Bronchial epithelial cell (primary cell): ENCODE measurements at places on chromosomes 11 and 22.

GRCh38 chr11:10935015-10935559 lies 77.2 kb upstream of the ZBED5 start:
- no peak for DNase-seq

DNA sequence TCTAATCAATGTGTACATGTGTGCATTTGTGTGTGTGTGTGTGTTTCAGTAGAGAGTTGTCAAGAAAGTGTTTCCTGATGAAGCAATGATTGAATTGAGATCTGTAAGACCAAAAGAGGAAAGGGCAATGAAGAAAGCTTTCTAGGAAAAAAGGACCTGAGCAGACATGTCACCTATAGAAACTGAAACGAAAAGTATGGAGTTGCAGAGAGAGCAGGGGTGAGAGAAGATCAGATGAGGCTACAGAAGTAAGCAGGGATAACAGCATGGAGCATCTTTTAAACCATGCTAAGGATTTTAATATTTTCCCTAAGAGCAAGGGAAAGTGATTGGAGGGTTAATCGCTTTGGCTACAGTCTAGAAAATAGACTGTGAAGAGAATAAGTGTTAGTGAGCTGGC lies 1459.4 kb upstream of the TENM4 start:
- no peak for DNase-seq

GRCh38 chr11:93796441-93797231 lies 12.6 kb downstream of the MED17 start:
- DNase-seq: no peak

DNA sequence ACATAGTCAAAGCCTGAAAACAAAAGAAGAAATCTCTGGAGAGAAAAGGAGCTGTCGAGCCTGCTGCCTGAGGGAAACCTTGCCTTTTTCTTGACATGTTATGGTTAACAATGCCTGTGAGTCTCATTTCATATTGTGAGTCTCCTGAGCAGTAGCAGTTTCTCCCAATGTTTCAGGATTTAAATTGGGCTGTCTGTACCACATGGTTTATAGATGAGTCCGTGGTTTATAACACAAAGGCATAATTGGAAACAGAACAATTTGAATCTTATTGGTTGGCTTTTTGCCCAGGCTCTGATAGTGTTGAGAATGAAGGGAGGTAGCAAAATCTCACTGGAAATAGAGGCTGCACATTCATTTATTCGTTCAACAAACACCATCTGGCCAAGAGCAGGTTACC lies 540.9 kb downstream of the RAB38 start:
- no peak for DNase-seq

DNA sequence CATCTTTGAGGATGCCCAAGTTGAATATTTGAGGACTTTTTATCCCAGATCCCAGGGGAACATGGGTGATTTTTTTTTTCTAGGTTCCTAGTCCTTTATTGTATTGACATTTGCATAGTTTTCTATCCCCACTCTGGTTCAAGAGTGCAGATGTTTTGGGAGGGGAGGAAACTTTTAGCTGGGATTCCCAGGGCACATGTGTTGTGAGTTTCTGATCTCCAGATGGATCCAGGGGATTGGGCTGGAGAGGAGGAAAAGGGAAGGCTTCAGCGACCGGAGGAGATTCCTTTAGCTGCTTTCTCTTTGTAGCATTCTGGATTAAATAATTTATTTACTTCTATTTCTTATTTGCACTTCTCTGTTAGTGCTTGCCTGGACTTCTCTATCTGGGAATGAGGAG lies 14.7 kb upstream of the SORL1-AS1 start:
- no peak for DNase-seq

DNA sequence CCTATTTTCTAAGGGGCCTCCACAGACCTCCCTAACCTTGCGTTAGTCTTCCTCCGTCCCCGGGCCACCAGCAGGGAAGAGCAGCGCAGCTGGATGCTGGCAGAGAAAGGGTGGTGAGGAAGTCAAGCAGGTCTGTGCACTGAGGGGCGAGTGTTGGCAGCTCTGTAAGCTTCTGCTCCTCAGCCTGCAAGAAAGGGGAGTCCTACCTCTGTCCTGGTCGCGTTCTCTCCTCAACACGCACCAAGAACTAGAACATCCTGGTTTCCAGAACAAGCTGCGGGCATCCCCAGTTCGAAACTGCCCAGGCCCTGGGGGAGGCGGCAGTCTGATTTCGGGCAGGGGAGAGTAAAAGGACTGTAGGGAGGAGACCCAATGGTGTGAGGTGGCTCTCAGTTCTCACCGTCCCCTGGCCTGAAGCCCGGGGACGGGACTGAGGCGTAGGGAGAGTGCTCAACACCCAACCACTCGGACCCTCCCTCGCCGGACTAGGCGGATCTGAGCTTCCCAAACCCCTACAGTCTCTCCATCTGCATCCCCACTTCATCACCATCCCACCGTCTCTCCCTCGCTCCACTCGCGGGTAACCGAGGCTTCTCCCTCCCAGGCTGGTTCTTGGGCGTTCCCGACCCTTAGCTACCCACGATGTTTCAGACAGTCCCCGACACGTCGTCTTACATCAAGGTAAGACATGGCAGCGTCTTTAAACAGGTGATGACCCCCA lies 7.7 kb upstream of the FLI1 start:
- DNase-seq: no peak
